ENCODE measurements at places on chromosomes 3 and 15. TPM values are rescaled to one million over a fixed set of nuclear protein-coding genes. Genes with fewer than 3 reads are reported as not detected.

FGF12 gene
- 21.8 TPM for polyA plus RNA-seq

DZIP1L gene
- polyA plus RNA-seq = 3.1 TPM

DNA sequence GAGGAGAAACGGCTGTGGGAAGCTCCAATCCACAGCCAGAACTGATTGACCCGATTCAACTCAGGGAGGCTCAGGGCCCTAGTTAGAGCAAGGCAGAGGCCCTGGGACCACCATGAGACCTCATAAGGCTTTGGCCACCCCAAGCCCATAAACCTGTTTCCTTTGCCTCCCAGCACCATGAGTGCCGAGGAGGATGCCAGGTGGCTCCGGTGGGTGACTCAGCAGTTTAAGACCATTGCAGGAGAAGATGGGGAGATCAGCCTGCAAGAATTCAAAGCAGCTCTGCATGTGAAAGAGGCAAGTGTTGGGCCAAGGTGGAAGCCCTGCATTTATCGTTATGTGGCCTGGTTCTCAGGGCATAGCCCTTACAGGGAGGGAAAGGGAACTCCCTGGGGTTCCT, 11.9 kb downstream of the NOX5 start:
- H3K36me3 ChIP-seq = no peaks in the 10 kb centered on the region
- no peak overlapping the region for H3K27ac ChIP-seq
- DNase-seq = no peak

- no peaks in the 10 kb centered on the region for H3K36me3 ChIP-seq
- no peak for DNase-seq
- no peaks in the 10 kb centered on the region for H3K4me1 ChIP-seq
- no peak overlapping the region for H3K27ac ChIP-seq
- H3K4me3 ChIP-seq = no peak overlapping the region
Observed at GRCh38 chr3:12675115-12675810, 11.3 kb upstream of the RAF1 start.

- no peak overlapping the region for H3K27ac ChIP-seq
- H3K4me3 ChIP-seq = no peak overlapping the region
- H3K36me3 ChIP-seq = no peaks in the 10 kb centered on the region
- DNase-seq = no peak
- no peaks in the 10 kb centered on the region for H3K27me3 ChIP-seq
Observed at GRCh38 chr3:28651159-28651558, 302.5 kb upstream of the AZI2 start.

GRCh38 chr3:188480011-188480410, 326.1 kb downstream of the LPP start:
- DNase-seq = no peak
- H3K27me3 ChIP-seq = no peaks in the 10 kb centered on the region
- peaks cover 7% of the 10 kb centered on the region for H3K36me3 ChIP-seq
- H3K4me1 ChIP-seq = peaks cover 38% of the 10 kb centered on the region
- H3K4me3 ChIP-seq = no peak overlapping the region
- H3K27ac ChIP-seq = no peak overlapping the region

- H3K27me3 ChIP-seq = no peaks in the 10 kb centered on the region
Observed at GRCh38 chr3:174126990-174127758, 729.6 kb downstream of the NLGN1 start.

DNA sequence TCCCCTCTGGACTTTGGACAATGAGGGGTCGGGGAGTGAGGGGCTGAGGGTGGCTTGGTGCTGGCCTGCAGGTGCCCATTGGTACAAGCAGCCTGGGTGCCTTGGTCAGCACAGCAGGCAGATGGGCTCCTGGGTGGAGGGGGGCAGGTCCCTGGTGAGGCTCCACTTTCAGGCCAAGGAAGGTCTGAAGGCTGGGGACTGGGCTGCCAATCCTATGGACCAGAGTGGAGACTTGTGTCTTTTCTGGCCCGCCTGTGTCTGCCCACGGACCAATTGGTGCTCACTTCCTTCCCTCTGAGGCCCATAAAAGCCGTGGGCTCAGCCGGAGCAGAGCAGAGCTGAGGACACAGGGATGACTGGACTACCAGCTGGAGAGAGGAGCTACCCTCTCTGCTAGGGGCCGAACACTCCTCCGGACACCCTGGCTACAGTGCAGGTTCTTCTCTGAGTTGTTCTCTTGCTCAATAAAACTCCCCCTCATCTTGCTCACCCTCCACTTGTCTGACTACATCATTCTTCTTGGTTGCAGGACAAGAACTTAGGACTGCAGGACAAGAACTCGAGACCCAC, 31.9 kb upstream of the IREB2 start:
- H3K27ac ChIP-seq = no peak overlapping the region
- no peak overlapping the region for H3K4me3 ChIP-seq
- no peak for DNase-seq
- H3K27me3 ChIP-seq = peaks cover 7% of the 10 kb centered on the region

DNA sequence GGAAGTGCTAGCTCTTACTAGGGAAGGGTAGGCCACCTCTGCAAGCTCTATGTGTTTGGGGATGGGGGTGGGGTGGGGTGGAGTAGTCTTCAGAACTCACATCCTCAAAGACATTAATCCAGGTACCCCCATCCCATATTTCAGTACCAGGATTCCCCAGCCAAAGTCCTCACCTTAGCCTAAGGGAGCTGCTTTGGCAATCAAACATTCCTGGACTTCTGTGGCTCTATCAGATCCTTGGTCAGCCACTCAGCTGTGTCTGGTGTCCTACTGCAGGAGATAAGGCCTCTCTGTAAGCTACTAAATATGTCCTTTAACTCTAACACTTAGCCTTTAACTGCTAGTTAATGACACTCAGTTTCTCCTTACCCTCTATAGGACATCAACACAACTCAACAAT, 26.9 kb downstream of the FAM240A start:
- no peak overlapping the region for H3K4me3 ChIP-seq
- DNase-seq = no peak
- no peak overlapping the region for H3K27ac ChIP-seq
- H3K4me1 ChIP-seq = no peaks in the 10 kb centered on the region

- H3K27me3 ChIP-seq = no peaks in the 10 kb centered on the region
- peaks cover 18% of the 10 kb centered on the region for H3K4me1 ChIP-seq
- DNase-seq = peak; percentile 29
- H3K27ac ChIP-seq = no peak overlapping the region
- H3K36me3 ChIP-seq = peaks cover 21% of the 10 kb centered on the region
Observed at GRCh38 chr15:63553388-63553791, 43.8 kb upstream of the FBXL22 start.

- no peak for DNase-seq
- no peak overlapping the region for H3K4me3 ChIP-seq
- H3K27ac ChIP-seq = no peak overlapping the region
- H3K4me1 ChIP-seq = peaks cover 35% of the 10 kb centered on the region
- H3K27me3 ChIP-seq = no peaks in the 10 kb centered on the region
- H3K36me3 ChIP-seq = no peaks in the 10 kb centered on the region
Observed at GRCh38 chr3:177827511-177828207, 630.4 kb upstream of the TBL1XR1 start.

DNA sequence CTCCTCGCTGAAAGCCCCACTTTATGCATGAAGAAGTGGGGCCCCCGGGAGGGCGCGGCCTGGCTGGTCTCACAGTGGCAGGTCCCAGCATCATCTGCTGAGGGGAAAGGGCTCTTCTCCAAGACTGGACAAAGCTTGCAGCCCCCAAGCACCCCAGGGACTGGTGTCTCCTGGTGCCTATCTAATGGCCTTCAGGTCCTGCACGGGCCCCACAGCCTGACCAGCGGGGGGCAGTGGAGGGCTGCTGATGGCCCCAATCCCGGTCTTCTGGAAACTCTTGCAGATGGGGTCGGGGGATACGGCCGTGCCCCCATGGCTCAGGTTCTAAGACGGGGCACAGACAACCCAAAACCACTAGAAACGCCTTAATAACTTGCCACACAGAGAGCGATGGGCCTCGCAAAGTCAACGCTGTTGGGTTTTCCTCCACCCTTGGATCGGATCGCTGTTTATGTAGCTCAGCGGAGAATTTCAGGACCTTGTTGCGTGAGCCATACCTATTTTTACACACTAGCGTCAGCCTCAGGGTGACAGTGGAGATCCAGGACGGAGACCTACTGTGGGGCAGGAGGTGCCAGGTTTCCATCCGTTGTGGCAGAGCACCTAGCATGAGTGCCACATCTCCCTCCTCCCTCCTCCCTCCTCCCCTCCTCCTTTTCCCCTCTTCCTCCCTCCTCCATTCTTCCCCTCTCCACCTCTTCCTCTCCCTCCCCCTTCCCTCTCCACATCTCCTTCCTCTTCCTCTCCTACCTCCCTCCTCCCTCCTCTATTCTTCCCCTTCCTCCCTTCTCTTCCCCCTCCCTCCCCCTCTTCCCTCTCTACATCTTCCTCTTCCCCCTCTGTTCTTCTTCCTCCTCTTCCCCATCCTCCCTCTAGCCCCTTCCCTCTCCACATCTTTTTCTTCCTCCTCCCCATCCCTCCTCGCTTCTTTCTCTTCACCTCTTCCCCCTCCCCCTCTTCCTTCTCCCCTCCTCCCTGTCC, 79.3 kb upstream of the ALDH1L1 start:
- H3K27me3 ChIP-seq = no peaks in the 10 kb centered on the region
- DNase-seq = peak; percentile 59
- H3K4me1 ChIP-seq = peaks cover 4% of the 10 kb centered on the region
- H3K4me3 ChIP-seq = no peak overlapping the region
- H3K36me3 ChIP-seq = no peaks in the 10 kb centered on the region

DNA sequence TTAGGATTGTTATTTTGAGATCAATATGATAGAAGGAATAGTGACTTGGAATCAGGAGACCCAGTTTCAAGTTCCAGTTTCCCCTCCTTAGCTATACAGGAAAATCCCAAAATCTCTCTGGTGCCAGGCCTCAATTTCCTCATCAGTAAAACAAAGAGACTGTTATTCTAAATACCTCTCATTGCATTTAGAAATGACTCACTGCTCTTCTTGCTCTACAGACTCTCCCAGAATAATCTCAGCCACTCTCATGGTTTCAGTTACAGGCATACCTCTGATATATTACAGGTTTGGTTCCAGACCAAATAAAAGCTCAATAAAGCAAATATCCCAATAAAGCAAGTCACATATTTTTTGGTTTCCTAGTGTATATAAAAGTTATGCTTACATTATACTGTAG, 28.3 kb downstream of the IMPG2 start:
- H3K4me1 ChIP-seq = no peaks in the 10 kb centered on the region
- no peak overlapping the region for H3K4me3 ChIP-seq
- H3K27ac ChIP-seq = no peak overlapping the region
- H3K27me3 ChIP-seq = no peaks in the 10 kb centered on the region
- no peaks in the 10 kb centered on the region for H3K36me3 ChIP-seq

DNA sequence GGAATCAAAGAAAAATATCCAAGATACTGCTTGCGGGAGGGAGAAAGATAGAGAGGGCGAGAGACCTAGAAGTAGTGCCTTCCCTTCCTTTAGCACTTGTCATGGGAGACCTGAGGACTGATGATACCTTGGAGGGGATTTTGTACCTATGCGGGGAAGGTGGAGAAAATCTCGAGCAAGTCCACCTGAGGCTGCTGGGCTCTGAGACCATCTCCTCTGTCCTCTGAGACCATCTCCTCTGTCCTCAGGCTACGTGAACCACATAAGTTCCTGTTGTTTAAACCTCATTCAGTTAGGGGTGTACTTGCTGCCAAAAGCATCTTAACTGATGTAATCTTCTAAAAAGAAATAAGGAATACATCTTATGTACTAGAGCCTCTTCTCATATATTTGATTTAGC, 164.9 kb downstream of the NR2F2 start:
- peaks cover 4% of the 10 kb centered on the region for H3K27me3 ChIP-seq
- H3K36me3 ChIP-seq = no peaks in the 10 kb centered on the region
- DNase-seq = no peak
- H3K27ac ChIP-seq = no peak overlapping the region

DNA sequence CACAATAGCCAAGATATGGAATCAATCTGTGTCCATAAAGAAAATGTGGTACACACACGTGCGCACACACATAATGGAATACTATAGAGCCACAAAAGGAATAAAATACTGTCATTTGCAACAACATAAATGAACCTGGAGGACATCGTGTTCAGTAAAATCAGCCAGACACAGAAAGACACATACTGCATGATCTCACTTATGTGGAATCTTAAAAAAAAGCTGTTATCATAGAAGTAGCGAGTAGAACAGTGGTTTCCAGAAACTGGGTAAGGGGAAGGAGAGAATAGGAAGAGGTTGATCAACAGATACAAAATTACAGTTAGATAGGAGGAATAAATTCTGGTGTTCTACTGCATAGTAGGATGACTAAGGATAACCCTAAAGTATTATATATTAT, 11.1 kb downstream of the ATOSA start:
- peaks cover 8% of the 10 kb centered on the region for H3K4me1 ChIP-seq
- H3K27me3 ChIP-seq = no peaks in the 10 kb centered on the region
- H3K4me3 ChIP-seq = no peak overlapping the region
- H3K27ac ChIP-seq = no peak overlapping the region
- DNase-seq = no peak

- H3K36me3 ChIP-seq = no peaks in the 10 kb centered on the region
- H3K4me1 ChIP-seq = no peaks in the 10 kb centered on the region
- no peak overlapping the region for H3K4me3 ChIP-seq
- no peaks in the 10 kb centered on the region for H3K27me3 ChIP-seq
- H3K27ac ChIP-seq = no peak overlapping the region
- no peak for DNase-seq
Observed at GRCh38 chr3:190016966-190017365, 103.7 kb downstream of the P3H2 start.

GRCh38 chr3:187093320-187093719, 46.0 kb downstream of the RPL39L start:
- DNase-seq = no peak
- H3K4me1 ChIP-seq = no peaks in the 10 kb centered on the region
- no peak overlapping the region for H3K4me3 ChIP-seq
- H3K36me3 ChIP-seq = no peaks in the 10 kb centered on the region
- H3K27me3 ChIP-seq = no peaks in the 10 kb centered on the region

Data from heart left ventricle (tissue), 16 donors.